Fibroblast of lung (primary cell): ENCODE measurements at places on chromosomes 12 and 14. TPM values are rescaled to one million over a fixed set of nuclear protein-coding genes. Genes with fewer than 3 reads are reported as not detected.

CMKLR1 gene
- total RNA-seq = under 0.01 TPM in 1 of 2 replicates, not detected in the other

PRH2 gene
- not detected in 2 replicates for total RNA-seq

B4GALNT1 gene
- 0.51 and 2.3 TPM in 2 replicates for total RNA-seq

SMCO2 gene
- 0.26 TPM in 1 of 2 replicates, not detected in the other for total RNA-seq

APEX1 gene
- total RNA-seq = 66.6 and 86.5 TPM in 2 replicates

FKBP11 gene
- total RNA-seq = 10.0 and 12.6 TPM in 2 replicates

PIWIL1 gene
- not detected in 2 replicates for total RNA-seq

STAC3 gene
- total RNA-seq = 0.26 and 0.33 TPM in 2 replicates

SERPINA3 gene
- 0.50 and 7.2 TPM in 2 replicates for total RNA-seq

FIGNL2 gene
- total RNA-seq = 0.17 and 0.26 TPM in 2 replicates

C14orf180 gene
- total RNA-seq = not detected in 2 replicates

PDE3A gene
- 0.17 and 0.26 TPM in 2 replicates for total RNA-seq

PLEKHH1 gene
- total RNA-seq = 0.33 and 0.77 TPM in 2 replicates

OR4E1 gene
- not detected in 2 replicates for total RNA-seq

EMP1 gene
- total RNA-seq = 27.5 and 53.5 TPM in 2 replicates

VRTN gene
- total RNA-seq = not detected in 2 replicates

TCL1B gene
- not detected in 2 replicates for total RNA-seq

C1QL4 gene
- 0.17 TPM in 1 of 2 replicates, not detected in the other for total RNA-seq

COPZ1 gene
- 80.9 and 97.9 TPM in 2 replicates for total RNA-seq

GPRC5D gene
- not detected in 2 replicates for total RNA-seq

ACVRL1 gene
- 20.8 and 36.2 TPM in 2 replicates for total RNA-seq

GNB3 gene
- total RNA-seq = 1.3 and 1.7 TPM in 2 replicates

GPR68 gene
- 0.26 and 0.66 TPM in 2 replicates for total RNA-seq

ACADS gene
- 14.1 and 15.9 TPM in 2 replicates for total RNA-seq

CLEC1B gene
- total RNA-seq = not detected in 2 replicates

OR10G2 gene
- not detected in 2 replicates for total RNA-seq

GPR132 gene
- total RNA-seq = 0.17 and 0.26 TPM in 2 replicates
